LHCN-M2 (cell line): ENCODE measurements at places on chromosomes 1 and 21.

GRCh38 chr1:147762233-147763024 lies 2.0 kb upstream of the GJA5 start:
- no peak for DNase-seq

DNA sequence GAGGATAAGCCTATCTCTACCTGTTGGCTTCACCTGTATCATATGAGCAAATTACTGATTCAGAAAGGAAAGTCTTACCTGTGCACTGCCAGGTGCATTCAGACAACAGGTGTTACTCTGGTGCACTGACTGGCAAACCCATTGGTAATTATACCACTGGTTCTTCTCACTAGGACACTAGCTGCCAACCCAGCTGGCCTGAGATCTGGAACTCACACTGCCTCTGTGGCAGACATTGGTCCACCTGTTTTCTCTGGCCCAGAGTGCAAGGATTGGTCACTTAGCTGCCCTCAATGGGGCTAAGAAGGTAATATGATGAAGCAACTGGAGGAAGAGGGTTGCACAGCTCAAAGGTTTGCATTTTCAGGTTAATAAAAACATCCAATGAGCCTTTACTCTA lies 140.2 kb upstream of the DNAH14 start:
- no peak for DNase-seq

- DNase-seq: no peak
Observed at GRCh38 chr1:223700388-223700918, 11.9 kb upstream of the CAPN2 start.

DNA sequence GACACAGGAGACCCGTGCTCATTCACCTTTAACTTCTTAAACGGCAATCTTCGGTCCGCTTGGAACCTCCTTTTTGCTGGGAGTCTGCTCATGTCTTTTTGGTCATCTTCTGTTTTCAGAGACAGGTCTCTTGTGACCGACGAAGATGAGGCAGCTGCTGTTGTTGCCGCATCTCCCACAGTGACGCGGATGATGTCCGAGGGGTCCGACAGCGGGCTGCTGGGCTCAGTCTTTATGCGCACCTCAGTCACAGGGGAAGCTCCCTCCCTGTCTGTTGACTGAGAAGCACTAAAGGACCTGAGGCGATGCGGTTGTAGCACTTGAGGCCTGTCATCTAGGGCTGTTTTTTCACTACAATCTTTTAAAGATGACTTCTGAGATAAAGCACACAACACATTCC lies 17.6 kb downstream of the ZBTB21 start:
- DNase-seq: no peak

GRCh38 chr21:45997495-45998275 lies 16.1 kb downstream of the COL6A1 start:
- DNase-seq: no peak

DNA sequence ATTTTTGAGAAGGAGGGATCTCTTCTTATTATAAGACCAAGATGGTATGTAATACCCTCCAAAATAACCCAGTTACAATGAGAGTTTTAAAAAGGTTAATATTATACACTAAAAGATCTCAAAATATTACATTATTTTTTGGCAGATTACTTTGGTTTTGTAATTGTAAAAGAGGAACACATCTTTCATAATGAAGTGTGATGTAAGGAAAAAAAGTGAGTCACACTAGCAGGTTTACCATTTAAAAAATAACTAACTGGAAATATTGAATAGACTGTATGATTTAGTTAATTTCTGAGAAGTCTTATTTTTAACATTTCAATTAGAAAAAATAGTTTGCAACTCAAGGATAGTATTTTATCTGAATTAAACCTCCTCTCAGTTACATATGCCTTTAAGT lies 1.1 kb downstream of the F5 start:
- DNase-seq: no peak

- no peak for DNase-seq
Observed at GRCh38 chr1:20142001-20142710, 3.0 kb downstream of the PLA2G2F start.
